ENCODE measurements at places on chromosomes 1 and 21. TPM values are rescaled to one million over a fixed set of nuclear protein-coding genes. Genes with fewer than 3 reads are reported as not detected.

The KIF21B gene
- total RNA-seq, result not detected

The SCYL3 gene
- 7.6 TPM for total RNA-seq

The RAB4A gene
- total RNA-seq, result 43.4 TPM

The C1orf115 gene
- total RNA-seq, result 1.9 TPM

The TSNAX gene
- total RNA-seq, result 39.4 TPM

The ELAVL4 gene
- total RNA-seq, result not detected

The PRRX1 gene
- total RNA-seq, result 179 TPM

The NUF2 gene
- total RNA-seq, result 11.8 TPM

The TAL1 gene
- not detected for total RNA-seq

- peaks cover 28% of the 10 kb centered on the region for H3K36me3 ChIP-seq
- H3K4me1 ChIP-seq, result no peaks in the 10 kb centered on the region
- no peaks in the 10 kb centered on the region for H3K27me3 ChIP-seq
- no peak overlapping the region for H3K27ac ChIP-seq
- no peak overlapping the region for H3K4me3 ChIP-seq
- DNase-seq, result no peak
Observed at GRCh38 chr1:75745276-75745675, 20.8 kb downstream of the ACADM start.

DNA sequence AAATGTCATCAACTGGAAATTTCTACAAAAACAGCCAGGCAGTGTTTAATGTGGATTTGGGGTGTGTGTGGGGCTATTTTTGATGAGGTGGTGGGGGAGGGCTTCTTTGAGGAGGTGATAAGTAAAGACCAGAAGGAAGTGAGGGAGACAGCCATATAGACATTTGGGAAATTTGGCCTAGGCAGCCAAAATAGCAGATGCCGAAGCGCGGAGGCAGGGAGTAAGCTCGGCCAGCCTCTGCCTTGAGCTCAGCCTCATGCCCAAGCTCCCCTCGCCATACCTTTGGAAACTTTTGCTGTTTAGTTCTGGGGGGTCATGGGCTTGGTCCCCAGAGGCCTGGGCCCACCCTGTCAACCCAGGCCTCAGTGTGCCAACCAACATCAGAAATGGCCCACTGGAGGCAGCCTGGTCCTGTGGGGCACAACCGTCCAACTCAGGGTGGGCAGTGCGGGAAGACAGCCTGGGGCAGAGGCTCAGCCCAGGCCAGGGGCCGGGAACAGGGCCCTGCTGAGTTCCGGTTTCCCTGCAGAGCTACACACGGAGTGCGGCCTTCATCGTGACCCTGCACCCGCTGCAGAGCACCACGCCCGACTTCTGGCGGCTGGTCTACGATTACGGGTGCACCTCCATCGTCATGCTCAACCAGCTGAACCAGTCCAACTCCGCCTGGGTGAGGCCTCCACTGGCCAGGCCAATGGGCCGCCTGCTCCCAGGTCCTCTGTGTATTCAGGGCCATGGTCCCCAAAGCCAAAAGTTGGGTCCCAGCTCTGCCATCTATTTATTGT lies 84.0 kb downstream of the PTPRU start:
- no peaks in the 10 kb centered on the region for H3K36me3 ChIP-seq
- H3K27me3 ChIP-seq, result no peaks in the 10 kb centered on the region
- no peak overlapping the region for H3K4me3 ChIP-seq
- no peak for DNase-seq

GRCh38 chr1:197695961-197696360 lies 79.3 kb downstream of the DENND1B start:
- H3K36me3 ChIP-seq, result no peaks in the 10 kb centered on the region
- no peak overlapping the region for H3K27ac ChIP-seq
- DNase-seq, result peak; percentile 55
- peaks cover 23% of the 10 kb centered on the region for H3K4me1 ChIP-seq

GRCh38 chr21:20739421-20739820 lies 258.8 kb upstream of the NCAM2 start:
- H3K27me3 ChIP-seq, result no peaks in the 10 kb centered on the region
- DNase-seq, result no peak
- no peaks in the 10 kb centered on the region for H3K36me3 ChIP-seq
- no peak overlapping the region for H3K27ac ChIP-seq
- H3K4me3 ChIP-seq, result no peak overlapping the region

- DNase-seq, result no peak
- H3K4me3 ChIP-seq, result no peak overlapping the region
- no peaks in the 10 kb centered on the region for H3K27me3 ChIP-seq
- no peaks in the 10 kb centered on the region for H3K36me3 ChIP-seq
Observed at GRCh38 chr1:169318536-169319244, 48.9 kb downstream of the NME7 start.

DNA sequence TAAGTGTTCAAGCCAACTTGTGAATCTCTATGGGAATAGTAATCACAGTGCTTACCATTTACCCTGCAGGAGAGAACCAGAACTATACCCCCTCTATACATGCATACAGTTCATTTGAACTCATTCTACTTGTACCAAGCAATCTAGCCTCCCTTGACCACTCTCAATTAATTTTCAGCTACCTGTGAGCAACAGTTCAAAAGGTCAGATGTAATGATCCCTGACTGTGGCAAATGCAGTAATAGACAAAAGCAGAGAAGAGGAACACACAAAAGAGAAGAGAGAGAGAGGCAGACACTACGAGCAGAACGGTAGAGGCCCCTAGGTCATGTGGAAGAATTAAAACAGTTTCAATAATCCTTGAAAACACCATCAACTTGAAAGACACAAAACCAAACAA lies 52.8 kb downstream of the FMO4 start:
- H3K27me3 ChIP-seq, result no peaks in the 10 kb centered on the region
- DNase-seq, result no peak
- H3K4me1 ChIP-seq, result no peaks in the 10 kb centered on the region
- no peak overlapping the region for H3K27ac ChIP-seq
- no peaks in the 10 kb centered on the region for H3K36me3 ChIP-seq

GRCh38 chr1:207040181-207040533 lies 7.6 kb upstream of the C1orf116 start:
- H3K27ac ChIP-seq, result peak overlapping the region; percentile 32
- DNase-seq, result peak; percentile 40
- no peaks in the 10 kb centered on the region for H3K36me3 ChIP-seq
- no peak overlapping the region for H3K4me3 ChIP-seq
- peaks cover 26% of the 10 kb centered on the region for H3K4me1 ChIP-seq
- no peaks in the 10 kb centered on the region for H3K27me3 ChIP-seq

GRCh38 chr1:84598846-84599741 lies 24.9 kb upstream of the CTBS start:
- H3K4me3 ChIP-seq, result peak overlapping the region; percentile 56
- no peaks in the 10 kb centered on the region for H3K27me3 ChIP-seq
- peak; percentile 87 for DNase-seq
- no peaks in the 10 kb centered on the region for H3K36me3 ChIP-seq
- H3K27ac ChIP-seq, result peak overlapping the region; percentile 53
- peaks cover 42% of the 10 kb centered on the region for H3K4me1 ChIP-seq

DNA sequence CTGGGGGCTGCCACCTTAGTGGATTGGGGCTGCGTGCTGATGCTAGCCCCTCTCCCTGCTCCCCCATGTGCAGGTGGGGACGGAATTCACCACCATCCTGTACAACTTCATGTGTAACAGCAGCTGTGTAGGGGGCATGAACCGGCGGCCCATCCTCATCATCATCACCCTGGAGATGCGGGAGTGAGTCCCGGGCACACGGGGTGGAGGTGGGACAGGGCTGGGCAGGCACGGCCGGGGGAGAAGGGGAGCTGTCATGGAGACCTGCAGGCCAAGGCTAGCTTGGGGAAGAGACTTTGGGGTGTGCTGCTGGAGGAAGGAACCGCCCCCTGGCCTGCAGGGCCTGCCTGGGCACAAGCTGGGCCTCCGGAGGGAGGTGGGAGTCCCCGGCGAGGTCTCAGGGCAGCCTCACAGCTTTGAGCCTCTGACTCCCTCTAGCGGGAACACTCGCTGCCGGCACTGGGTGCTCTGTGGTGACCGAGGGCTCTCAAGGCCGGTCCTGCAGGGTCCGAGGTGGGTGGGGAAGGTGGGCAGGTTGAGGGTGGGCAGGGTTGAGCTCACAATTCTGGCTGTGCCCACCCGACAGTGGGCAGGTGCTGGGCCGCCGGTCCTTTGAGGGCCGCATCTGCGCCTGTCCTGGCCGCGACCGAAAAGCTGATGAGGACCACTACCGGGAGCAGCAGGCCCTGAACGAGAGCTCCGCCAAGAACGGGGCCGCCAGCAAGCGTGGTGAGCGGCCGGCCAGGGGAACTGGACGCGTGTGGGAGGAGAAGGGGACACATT lies 25.0 kb upstream of the CCDC27 start:
- H3K27me3 ChIP-seq, result no peaks in the 10 kb centered on the region
- DNase-seq, result peak; percentile 54
- H3K4me3 ChIP-seq, result no peak overlapping the region
- H3K27ac ChIP-seq, result no peak overlapping the region

DNA sequence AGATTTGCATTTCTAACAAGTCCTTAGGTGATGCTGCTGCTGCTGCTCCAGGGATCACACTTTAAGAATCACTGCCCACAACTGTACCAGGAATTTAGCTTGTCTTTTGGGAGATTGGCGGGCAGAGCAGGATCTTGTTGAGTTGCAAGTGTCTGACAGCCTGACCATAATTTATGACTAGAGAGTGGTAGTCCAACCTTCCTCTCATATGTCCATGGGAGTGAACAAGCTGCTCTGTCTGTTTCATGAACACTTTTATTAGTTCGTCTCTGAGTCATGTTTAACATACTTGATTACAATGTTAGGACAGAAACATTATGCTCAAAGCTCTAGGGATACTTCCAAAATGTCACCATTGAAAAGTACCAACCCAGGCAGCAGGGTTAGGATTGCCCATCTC lies 169.6 kb downstream of the TGFB2 start:
- H3K36me3 ChIP-seq, result no peaks in the 10 kb centered on the region
- H3K27ac ChIP-seq, result no peak overlapping the region

DNA sequence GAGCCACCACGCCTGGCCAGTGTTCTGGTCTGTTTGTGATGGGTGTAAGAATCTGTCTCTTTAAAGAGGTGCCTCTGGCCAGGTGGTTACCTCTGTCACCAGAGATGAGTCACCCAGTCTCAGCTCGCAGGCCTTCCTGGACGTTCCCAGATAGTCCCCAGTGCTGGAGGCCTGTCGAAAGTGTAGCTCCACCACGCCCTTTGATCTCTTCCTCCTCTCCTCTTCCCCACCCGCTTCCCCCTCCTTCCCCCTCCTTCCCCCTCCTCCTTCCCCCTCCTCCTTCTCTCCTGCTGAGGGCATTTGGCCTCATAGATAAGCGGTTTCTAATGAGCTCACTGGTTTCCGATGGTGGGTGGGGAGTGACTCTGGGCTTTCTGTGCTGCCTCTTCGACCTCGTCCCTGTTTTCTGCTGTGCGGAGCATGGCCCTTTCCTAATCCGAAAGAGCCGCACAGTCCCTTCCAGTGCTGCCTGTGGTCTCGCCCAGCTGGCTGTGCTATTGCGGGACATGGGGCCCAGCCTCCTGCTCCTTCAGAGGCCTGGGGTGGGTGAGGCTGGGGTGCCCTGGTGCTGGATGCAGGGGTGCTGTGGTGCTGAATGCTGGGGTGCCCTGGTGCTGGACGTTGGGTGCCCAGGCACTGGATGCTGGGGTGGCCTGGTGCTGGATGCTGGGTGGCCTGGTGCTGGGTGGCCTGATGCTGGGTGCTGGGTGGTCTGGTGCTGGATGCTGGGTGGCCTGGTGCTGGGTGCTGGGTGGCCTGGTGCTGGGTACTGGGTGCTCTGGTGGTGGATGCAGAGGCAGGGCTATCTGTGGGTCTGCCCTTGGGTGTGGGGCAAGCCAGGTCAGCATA lies 19.2 kb downstream of the AGPAT3 start:
- H3K27ac ChIP-seq, result no peak overlapping the region
- H3K36me3 ChIP-seq, result no peaks in the 10 kb centered on the region
- H3K4me3 ChIP-seq, result no peak overlapping the region

GRCh38 chr1:24793447-24794129 lies 48.3 kb downstream of the CLIC4 start:
- peak overlapping the region; percentile 43 for H3K4me3 ChIP-seq
- peaks cover 68% of the 10 kb centered on the region for H3K4me1 ChIP-seq
- DNase-seq, result peak; percentile 84
- H3K27ac ChIP-seq, result peak overlapping the region; percentile 74
- no peaks in the 10 kb centered on the region for H3K27me3 ChIP-seq

DNA sequence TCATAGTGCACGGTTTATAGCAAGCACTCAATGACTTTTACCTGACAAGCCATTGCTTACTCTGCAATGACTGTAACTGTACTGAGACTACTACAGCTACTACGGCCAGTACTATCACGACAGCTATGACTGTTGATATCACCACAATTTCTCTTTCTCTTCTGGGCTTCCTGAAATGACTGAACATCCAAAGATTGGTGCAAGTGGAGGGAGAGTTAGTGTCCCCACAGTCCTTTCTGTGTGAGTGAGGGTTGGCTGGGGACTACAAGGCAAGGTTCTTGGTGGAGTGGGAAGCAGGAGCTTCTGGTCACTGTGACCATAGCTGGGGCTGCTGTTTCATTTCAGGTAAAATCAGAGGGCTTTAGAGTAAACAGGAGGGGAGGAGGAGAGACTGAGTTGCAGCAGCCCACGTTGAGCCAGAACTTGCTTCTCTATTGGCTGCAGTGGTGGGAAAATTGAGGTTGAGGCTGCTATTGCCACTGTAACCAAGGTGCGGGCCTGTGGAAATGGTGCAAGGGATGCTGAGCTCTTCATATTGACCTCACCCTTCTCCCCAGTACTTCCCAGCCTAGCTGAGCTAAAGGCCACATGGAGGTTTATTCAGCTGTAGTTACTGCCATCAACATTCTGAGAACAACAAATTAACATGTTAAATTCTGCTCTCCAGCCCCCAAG lies 14.1 kb upstream of the IL10 start:
- H3K27ac ChIP-seq, result no peak overlapping the region
- no peaks in the 10 kb centered on the region for H3K27me3 ChIP-seq
- peaks cover under 1% of the 10 kb centered on the region for H3K4me1 ChIP-seq
- no peak for DNase-seq
- no peak overlapping the region for H3K4me3 ChIP-seq

GRCh38 chr1:180631194-180631765 lies 542 bp upstream of the XPR1 start:
- DNase-seq, result no peak
- H3K4me1 ChIP-seq, result peaks cover 23% of the 10 kb centered on the region
- 0 out of 2 replicates have a peak, but pooled peaks cover 6% of the 10 kb centered on the region for H3K27me3 ChIP-seq
- peak overlapping the region; percentile 29 for H3K27ac ChIP-seq
- H3K4me3 ChIP-seq, result peak overlapping the region; percentile 10
- no peaks in the 10 kb centered on the region for H3K36me3 ChIP-seq

- H3K27me3 ChIP-seq, result no peaks in the 10 kb centered on the region
- no peaks in the 10 kb centered on the region for H3K4me1 ChIP-seq
- no peak overlapping the region for H3K27ac ChIP-seq
- no peak for DNase-seq
Observed at GRCh38 chr21:44330698-44331097, 8.5 kb downstream of the CFAP410 start.

- H3K4me3 ChIP-seq, result 0 out of 2 replicates have a peak overlapping the region, but pooled peaks have one; percentile 0
- H3K36me3 ChIP-seq, result peaks cover 3% of the 10 kb centered on the region
- peak; percentile 50 for DNase-seq
Observed at GRCh38 chr1:90959352-90960206, 62.3 kb downstream of the ZNF644 start.

- DNase-seq, result no peak
- H3K4me1 ChIP-seq, result no peaks in the 10 kb centered on the region
- H3K27me3 ChIP-seq, result no peaks in the 10 kb centered on the region
- H3K27ac ChIP-seq, result no peak overlapping the region
- no peaks in the 10 kb centered on the region for H3K36me3 ChIP-seq
- H3K4me3 ChIP-seq, result no peak overlapping the region
Observed at GRCh38 chr1:244876228-244876910, 12.0 kb upstream of the HNRNPU start.

- H3K4me1 ChIP-seq, result no peaks in the 10 kb centered on the region
- no peak overlapping the region for H3K27ac ChIP-seq
- no peak for DNase-seq
- H3K27me3 ChIP-seq, result peaks cover 24% of the 10 kb centered on the region
- no peak overlapping the region for H3K4me3 ChIP-seq
- no peaks in the 10 kb centered on the region for H3K36me3 ChIP-seq
Observed at GRCh38 chr1:159142391-159142663, 29.1 kb upstream of the CADM3 start.

Data from GM23248 (cell line).